Stimulated activated CD4-positive, alpha-beta T cell treated with anti-CD3 and anti-CD28 coated beads, Interleukin-4, amount 100 ng/mL, for 1 hour (primary cell): ENCODE measurements at places on chromosomes 5 and 9.

GRCh38 chr5:67807439-67807888 lies 408.1 kb upstream of the PIK3R1 start:
- DNase-seq: no peak

GRCh38 chr9:82091100-82091499 lies 102.5 kb downstream of the SPATA31D1 start:
- DNase-seq: no peak

GRCh38 chr5:158349987-158350386 lies 491.0 kb upstream of the CLINT1 start:
- no peak for DNase-seq

- DNase-seq: no peak
These were observed 46.5 kb downstream of the EPB41L4A start for GRCh38 chr5:112372543-112372942.

DNA sequence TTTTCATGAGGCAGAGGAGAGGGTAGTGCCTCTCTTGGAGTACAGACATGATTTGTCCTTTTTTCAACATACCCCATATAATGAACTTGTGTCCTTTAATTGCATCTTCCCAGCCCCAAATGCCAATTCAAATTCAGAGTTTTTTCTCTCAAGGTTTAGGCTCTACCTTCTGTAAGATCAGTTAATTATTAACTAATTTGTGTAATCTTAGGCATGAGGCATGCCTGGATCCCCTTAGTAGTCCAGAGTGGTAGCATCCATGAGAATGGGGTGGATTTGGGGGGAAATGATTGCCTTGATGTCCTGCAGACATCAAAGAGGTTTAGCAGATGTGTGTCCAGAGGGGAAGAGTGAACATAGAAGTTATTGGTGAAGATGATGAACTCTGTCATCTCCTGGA lies 533.3 kb downstream of the LRRC70 start:
- no peak for DNase-seq

DNA sequence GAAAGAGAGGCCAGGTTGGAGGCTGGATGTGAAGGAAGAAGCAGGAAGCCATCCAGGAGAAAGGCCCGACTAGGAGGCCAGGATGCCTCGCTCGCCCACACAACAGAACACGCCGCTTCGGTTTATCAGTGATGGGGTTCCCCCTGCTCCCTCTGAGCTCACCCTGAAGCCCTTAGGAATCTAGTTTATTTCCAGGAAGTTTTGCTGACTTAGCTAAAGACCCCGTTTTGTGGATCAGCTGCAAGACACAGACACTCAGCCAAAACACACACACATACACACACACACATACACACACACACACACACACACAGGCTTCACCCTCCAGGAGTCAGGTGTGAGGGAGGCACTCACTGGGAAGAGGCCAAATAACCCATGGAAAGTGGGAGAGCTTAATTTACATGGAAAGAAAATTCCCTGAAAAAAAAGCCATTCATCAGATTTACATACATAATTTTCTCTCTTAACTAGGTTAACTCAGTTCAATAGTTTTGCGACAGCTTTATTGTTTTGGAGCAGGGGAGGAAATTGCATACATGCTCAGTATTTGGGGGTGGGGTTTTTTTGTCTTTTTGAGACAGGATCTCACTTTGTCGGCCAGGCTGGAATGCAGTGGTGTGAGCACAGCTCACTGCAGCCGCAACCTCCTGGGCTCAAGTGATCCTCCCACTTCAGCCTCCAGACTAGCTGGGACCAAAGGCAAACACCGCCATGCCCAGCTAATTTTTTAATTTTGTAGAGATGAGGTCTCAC lies 92.7 kb upstream of the HAND1 start:
- no peak for DNase-seq

DNA sequence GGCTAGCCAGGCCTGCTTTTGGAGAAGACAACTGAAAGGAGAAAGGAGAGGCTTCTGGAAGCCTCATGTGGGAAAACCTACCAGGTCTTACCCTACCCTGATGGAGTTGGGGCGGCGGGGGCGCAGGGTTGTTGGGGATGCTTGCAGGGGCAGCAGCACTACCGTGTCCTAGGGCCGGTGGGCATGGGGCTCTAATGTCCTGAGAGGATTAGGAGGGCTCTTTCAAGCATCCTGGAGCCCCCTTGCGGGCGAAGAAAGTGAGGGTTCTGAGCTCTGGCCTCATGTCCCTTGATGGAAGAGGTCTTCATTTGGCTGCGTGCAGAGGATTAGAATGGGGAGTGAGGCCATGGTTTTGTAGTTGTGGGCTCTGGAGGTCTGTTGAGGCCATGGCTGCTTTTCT lies 86.9 kb upstream of the PITX1 start:
- no peak for DNase-seq

GRCh38 chr9:122180633-122181032 lies 20.9 kb downstream of the MORN5 start:
- DNase-seq: no peak

DNA sequence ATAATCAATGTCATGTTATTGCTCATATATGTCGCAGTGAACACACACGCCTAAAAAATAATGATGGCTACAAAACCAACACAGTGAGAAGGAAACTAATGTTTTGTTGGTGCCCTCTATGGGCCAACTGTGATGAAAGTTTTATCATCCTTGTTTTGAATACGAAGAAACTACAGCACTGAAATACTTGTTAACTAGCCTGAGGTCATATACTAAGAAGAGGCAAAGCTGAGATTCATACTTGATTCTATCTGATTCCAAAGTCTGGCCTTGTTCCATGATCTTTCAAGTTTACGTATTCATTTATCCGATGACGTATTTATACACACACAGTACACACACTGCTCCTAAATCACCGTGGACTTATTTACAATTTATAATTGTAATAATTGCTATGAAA lies 16.1 kb upstream of the DRD1 start:
- no peak for DNase-seq

DNA sequence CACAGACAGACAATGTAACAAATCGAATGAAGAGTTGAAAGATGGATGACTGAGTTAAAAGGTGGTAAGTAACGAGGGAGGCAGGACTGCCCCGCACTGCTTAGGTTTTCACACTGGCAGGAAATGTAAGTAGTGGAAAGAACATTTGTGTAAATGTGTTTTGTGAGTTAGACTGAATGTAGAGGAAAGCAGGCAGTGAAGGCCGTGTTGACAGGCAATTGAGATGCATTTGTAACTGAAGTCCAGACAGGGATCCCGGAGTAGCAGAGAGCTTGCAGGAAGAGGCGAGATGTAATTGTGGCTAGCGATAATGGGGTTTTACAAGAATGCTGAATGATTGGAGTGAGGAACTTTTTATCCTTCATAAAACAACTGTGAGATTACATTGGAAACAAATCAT lies 20.0 kb upstream of the SH3PXD2B start:
- DNase-seq: no peak

DNA sequence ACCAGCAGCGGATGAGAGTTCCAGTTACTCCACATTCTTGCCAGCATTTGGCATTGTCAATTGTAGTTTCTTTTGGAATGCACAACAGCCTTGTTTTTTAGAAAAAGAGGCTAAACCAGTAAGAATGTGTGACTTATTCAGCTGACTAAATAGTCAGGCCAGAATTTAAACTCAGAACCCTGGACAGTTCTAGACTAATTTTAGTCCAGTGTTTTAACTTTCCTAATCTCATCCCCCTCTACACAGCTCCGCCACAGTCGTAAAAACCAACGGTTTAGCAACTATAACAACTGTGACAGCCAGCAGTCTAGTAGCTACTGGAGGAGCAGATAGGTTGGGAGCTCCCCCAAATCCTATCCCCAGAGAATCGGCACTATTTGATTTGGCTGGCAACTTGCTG lies 103.7 kb downstream of the FOXD1 start:
- no peak for DNase-seq
